ENCODE measurements at places on chromosomes 6 and 20. TPM values are rescaled to one million over a fixed set of nuclear protein-coding genes. Genes with fewer than 3 reads are reported as not detected.

EYS gene
- total RNA-seq = not detected

CBLN4 gene
- not detected for total RNA-seq

ERGIC3 gene
- 150 TPM for total RNA-seq

PKIG gene
- total RNA-seq = 40.5 TPM

TREM2 gene
- total RNA-seq = 0.97 TPM

FOXO3 gene
- total RNA-seq = 45.8 TPM

LGSN gene
- total RNA-seq = 0.26 TPM
